Stimulated activated CD8-positive, alpha-beta memory T cell treated with anti-CD3 and anti-CD28 coated beads, Interleukin-15, amount 100 ng/mL, for 24 hours (primary cell): ENCODE measurements at places on chromosomes 7 and 10.

DNA sequence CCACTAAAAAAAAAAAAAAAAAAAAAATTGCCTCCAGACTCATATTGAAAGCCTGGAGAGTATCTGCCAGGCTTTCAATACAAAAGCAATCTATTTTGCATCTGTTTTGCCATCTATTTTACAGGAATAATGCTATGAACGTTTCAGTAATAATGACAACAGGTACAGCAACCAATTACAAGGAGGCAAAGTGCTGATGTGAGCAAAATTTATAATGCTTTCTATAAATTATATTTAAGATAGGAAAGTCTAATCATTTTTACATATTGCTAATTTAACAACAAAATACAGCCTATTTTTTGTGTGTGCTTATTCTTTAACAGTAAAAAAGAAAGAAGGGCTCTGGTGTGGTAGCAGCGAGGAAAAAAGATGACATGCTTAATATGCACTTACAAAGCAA lies 10.0 kb downstream of the WDR91 start:
- DNase-seq = no peak

GRCh38 chr10:85642421-85643170 lies 724.0 kb downstream of the GRID1 start:
- no peak for DNase-seq

GRCh38 chr7:116173051-116174028 lies 37.0 kb upstream of the TES start:
- DNase-seq = no peak

DNA sequence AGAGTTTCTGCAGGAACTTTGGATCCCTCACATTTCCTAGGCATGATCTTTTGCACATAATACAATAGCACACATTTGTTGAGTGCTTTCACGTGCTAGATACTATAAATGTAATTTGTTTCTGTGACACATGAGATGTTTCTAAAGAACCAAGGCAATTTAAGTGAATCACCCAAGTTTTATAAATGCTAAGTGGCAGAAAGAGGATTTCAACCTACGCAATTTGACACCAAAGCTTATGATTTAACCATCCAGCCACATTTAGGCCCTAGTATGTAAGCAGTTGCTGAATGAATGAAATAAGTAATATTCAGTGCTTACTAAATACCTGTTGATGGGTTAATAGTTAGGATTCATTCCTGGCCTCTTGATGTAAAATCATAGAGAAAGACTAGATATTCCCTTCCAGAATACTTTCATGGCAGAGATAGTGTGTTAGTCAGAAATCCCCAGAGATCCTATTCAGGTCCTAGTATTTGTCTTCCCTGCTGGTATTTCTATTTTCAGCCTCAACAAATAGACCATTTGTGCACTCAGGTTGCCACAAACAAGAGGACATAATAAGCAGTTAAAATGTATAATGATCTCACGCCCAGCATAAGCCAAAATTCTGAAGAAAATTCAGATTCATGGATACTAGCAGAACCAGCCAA lies 572.6 kb downstream of the IPMK start:
- DNase-seq = no peak

DNA sequence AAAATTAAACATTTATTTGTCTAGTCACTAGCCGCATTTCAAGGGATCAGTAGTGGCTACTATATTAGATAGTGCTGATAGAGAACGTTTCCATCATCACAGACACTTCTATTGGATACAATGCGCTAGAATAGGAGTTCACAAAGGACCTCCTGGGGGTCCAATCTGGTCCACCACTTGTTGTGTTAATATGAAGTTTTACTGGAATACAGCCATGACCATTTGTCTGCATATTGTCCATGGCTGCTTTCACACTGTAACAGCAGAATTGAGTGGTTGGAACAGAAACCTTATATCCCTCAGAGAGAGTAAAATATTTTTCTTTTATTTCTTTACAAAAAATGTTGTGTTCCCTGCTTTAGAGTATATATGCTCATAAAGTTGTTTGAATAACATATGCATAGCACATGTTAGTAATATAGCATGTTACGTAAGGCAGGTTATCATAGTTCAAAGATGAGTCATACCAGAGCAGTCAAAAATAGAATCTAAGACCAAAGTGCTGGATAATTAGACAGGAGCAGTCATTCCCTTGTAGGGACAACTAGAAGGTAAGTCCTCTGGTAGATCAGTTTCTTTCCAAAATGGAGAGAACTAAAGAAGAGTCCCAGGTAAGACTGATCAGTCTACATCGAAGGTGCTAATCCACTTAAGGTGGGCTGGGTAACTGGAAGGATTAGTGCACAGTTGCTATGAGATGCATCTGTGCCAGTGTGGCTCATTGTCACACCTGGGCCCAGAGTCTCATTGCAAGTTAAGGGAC lies 14.9 kb downstream of the BZW2 start:
- DNase-seq = no peak

- DNase-seq = no peak
Observed at GRCh38 chr7:7521259-7521658, 14.4 kb downstream of the COL28A1 start.

- no peak for DNase-seq
Observed at GRCh38 chr7:155311826-155312537, 14.3 kb downstream of the INSIG1 start.

DNA sequence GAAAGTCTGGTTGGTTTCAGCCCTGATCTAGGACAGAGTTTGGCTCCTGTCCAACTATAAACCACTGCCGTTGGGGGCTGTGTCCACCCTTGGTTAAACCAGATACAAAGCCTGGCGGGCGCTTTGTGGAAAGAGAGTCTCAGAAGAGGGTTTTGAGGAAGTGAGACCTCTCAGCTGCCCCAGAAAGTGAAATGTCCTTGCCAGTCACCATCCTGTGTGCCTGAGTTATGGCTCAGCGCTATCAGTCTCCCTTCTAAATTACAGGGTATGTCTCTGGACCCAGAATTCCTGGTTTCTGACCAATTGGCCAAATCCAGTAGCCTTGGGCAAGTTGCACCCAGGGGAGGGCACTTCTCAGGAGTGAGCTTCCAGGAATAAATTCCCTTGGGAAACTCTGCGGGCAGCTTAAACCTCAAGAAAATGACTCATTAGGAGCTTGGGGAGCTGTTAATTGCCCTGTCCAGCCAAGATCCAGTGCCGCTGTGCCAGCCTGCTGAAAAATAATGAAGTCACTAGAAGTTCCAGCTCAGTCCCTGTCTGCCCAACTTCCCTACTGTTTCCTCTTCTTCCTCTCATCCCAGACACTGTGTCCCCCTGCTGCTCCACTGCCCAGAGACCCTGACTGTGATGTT lies 66.7 kb upstream of the PDZD8 start:
- no peak for DNase-seq

GRCh38 chr10:13984647-13985155 lies 346.0 kb downstream of the FRMD4A start:
- DNase-seq = no peak

- DNase-seq = no peak
Observed at GRCh38 chr7:50591480-50592438, 26.6 kb upstream of the DDC start.

- DNase-seq = no peak
Observed at GRCh38 chr10:30694518-30695228, 65.1 kb upstream of the LYZL2 start.

GRCh38 chr10:86182150-86182549 lies 184.4 kb downstream of the GRID1 start:
- DNase-seq = no peak

DNA sequence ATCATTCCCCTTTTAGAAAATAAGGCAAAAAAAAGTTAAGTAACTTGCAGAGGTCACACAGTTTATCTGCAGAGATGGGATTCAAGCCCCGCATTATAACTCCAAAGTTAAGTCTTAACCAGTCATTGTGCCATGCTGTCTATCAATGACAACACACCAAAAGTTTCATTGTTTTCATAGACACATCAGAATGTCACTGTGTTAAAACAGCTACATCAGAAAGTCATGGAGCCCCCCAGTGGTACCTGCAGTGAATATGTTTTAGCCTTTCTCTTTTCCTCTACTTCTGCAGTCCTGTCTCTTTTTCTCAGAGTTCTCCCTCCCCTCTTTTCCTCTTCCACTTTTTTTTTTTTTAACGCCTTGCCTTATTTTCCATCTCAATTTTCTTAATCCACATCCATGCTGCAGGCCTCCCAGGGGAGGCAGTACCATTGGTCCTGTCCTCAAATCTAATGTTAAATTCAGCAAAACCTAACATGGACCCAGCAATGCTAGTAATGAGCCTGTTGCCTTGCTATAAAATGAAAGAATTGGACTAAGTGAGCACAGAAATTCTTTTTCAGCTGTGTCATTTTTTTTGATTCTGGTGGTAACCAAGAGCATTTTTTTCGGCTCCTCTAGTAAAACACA lies 3.8 kb upstream of the NRCAM start:
- no peak for DNase-seq

DNA sequence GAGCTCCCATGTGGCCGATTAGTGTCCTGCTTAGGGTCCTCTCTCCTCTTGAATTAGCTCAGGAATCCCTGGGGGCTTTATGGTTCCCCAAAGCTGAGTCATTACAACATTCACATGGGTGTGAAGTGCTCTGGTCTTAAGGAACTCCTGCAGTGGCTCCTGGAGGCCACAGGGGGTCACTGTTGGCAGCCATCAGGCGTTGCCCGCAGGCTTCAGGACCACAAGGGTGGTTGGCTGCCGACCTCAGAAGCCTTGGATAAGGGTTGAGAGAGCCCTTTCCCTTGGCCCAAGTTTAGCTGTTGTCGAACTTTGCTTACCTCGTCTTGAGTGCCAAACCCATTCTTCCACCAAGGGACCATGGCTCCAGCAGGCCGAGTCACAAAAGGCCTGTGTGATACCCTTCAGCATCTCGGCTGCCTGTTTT lies 61.7 kb downstream of the SH2D4B start:
- DNase-seq = no peak

- no peak for DNase-seq
Observed at GRCh38 chr10:71740069-71740653, 20.6 kb upstream of the C10orf105 start.

DNA sequence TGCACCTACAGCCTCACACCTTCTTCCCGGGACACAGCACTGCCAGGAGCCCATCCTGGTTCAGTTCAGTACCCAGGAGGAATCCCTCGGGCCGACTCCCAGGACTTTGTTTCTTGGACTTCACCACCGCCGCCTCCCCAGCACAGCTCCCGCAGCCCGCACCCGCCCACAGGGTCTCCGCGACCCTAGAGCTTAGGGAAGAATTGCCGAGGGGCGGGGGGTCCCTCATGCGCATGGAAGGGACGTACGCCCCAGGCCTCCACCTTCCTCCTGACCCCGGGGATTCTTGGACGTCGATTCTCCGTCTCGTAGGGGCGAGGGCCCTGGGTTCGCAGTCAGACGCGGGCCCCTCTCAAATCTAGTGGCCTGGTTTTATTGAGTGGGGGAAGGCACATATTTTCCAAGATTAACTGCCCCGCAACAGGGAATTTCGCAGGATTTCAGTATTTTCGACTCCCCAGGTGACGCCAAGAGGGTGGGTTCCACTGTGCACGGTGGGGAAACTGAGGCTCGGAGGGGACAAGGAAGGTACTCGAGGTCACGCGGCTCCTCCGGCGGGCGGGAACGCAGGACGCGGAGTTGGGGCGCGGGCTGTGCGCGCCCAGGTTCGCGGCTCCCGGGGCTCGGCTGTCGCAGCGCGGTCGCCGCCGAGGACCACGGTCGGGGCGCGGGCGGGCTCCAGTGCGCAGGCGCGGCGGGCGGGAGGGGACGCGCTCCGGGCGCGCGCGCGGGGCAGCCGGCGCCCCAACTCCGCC lies at the start of gene ADCY1:
Gene ADCY1 (plus strand): TSS at position 708 of the 755 bp plus-strand sequence. CDS start 176 bp downstream, outside the sequence.
- DNase-seq = no peak

DNA sequence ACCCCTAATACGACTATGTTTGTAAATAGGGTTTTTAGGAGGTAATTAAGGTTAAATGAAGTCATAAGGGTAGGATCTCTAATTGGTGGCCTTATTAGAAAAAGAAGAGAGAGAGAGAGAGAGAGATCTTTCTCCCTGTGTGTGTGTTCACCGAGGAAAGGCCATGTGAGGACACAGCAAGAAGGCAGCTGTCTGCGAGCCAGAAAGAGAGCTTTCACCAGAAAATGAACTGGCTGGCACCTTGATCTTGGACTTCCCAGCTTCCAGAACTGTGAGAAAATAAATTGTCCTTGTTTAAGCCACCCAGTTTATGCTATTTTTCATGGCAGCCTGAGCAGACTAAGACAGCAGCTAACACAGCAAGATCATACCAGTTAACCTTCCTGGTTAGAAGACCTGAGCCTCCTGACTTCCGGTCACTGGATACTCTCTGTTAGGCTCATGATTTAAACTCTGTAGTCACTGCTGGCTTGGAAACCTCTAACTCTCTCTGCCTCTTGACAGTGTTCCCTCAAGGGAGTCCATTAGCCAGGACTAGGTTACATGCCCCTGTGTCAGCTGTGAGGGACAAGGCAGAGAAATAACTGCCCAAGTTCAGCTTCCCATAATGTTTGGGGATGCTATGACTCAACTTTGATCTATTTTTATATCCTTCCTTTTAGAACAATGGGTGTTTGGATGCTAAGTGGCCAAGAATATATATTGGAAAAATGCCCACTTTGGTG lies 102.3 kb downstream of the DYNC1I1 start:
- no peak for DNase-seq

DNA sequence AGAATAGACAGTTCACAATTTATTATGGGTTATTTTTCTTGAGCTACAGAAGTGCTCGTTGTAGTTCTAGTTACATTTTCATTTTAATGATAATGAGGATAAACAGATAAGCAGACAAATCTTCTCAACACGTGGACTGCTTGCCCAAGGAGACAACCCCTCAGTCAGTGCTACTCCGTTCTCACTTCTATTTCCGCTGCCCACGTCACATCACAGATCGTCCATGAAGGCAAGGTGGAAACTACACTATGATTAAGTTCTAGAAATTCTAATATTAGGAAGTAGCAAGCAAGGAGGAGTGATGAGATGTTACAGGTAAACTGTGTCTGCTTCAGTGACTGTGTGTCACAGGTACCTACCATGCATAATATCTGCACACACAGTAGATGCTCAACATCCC lies 210.5 kb downstream of the CHCHD3 start:
- no peak for DNase-seq

DNA sequence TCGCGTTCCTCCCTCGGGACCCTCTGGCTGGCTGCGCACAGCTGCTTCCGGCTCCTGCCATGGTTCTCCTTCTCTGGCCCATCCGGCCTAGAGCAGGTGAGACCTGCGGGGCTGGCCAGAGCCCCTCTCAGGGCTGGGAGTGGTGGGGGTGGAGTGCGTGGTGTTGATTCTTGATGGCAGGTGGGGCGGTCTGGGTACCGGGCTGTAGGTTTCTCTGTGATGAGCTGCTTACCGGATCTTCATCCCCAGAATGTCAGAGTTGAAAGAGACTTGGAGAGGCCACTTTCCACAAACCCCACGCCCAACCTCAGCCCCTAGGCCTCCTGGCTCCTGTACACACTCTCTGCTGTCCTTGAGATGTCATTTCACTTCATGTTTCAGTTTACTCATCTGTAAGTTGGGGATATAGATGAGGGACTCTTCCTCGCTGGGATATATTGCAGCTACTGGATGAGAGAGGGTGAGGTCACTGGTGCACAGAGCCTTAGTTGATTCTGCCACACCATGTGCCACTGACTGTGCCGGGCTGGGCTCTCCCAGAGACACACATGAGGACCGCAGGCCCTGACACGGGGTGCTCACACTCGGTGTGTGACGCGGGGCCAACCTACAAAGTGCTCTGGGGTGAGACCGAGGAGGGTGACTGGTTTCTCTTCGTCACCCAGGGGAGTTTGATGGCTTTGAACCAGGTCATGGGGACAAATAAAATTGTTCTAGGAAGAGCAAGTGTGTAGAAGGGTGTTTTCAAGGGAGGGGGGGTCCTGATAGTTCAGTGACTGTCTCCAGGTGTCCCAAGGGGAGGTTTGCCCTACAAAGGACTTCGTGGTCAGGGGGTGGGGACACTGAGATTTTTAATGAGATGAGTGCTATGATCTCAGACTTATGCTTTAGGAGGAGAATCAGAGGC lies 29.5 kb downstream of the ZNF775 start:
- DNase-seq = no peak

- no peak for DNase-seq
Observed at GRCh38 chr7:130136579-130137167, 66.3 kb downstream of the KLHDC10 start.
